ENCODE measurements at places on chromosomes 2 and 18. TPM values are rescaled to one million over a fixed set of nuclear protein-coding genes. Genes with fewer than 3 reads are reported as not detected.
A peak's percentile ranks its signal among the peaks of the same experiment; 100 is the strongest.

DNA sequence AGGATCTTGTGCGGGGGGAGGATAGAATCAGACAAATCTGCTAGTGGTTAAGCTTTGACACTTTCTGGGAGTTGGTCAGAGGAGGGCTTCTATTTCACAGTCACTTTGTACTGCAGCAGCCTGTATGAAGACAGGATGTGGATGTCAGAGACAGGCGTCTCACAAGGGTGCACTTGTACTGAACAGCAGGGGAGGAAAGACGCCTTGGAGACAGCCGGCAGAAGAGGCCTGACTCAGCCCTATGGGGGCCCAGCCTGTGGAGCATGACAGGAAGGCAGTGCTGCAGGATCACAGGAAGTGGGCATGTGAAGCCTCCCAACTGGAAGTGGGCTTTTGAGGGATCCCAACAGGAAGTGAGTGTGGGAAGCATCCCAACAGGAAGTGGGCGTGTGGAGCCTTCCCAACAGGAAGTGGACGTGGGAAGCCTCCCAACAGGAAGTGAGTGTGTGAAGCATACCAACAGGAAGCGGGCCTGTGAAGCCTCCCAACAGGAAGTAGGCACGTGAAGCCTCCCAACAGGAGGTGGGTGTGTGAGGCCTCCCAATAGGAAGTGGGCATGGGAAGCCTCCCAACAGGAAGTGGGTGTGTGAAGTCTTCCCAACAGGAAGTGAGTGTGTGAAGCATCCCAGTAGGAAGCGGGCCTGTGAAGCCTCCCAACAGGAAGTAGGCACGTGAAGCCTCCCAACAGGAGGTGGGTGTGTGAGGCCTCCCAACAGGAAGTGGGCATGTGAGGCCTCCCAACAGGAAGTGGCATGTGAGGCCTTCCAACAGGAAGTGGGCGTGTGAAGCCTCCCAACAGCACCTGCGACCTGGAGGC, 212.3 kb downstream of the SNTG2 start:
- H3K36me3 ChIP-seq, result no peaks in the 10 kb centered on the region
- H3K27me3 ChIP-seq, result no peaks in the 10 kb centered on the region
- no peak for DNase-seq

GRCh38 chr2:168796090-168796577, 6.3 kb upstream of the NOSTRIN start:
- H3K36me3 ChIP-seq, result no peaks in the 10 kb centered on the region
- no peaks in the 10 kb centered on the region for H3K27me3 ChIP-seq
- H3K4me1 ChIP-seq, result peaks cover 9% of the 10 kb centered on the region
- H3K27ac ChIP-seq, result no peak overlapping the region

GRCh38 chr2:217995731-217996231, 7.0 kb downstream of the TNS1 start:
- DNase-seq, result no peak
- H3K36me3 ChIP-seq, result no peaks in the 10 kb centered on the region
- no peaks in the 10 kb centered on the region for H3K4me1 ChIP-seq
- H3K27me3 ChIP-seq, result no peaks in the 10 kb centered on the region
- no peak overlapping the region for H3K4me3 ChIP-seq

DNA sequence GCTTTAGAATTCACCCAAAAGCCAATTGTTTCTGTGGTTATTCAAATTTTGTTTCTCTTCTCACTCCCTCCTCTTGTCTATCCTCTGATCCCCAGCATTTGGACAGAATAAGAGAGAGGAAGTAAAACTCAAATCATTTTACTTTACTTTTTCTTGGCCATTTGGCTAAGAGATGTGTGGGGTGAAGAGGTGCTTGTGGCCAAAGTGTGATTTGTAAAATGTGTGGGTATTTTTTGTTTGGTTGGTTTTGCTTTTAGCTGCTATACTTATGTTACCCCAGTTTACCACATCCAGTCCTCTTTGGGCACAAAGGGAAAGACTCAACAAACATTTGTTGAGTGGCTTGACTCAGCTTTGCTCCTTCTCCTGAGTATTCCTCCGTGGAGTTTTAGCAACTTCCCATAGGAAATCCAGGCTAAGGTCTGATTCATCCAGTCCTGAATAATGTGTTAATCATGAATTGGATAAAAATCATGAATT, 109.1 kb upstream of the CYP1B1 start:
- H3K27me3 ChIP-seq, result no peaks in the 10 kb centered on the region
- H3K36me3 ChIP-seq, result no peaks in the 10 kb centered on the region
- peak overlapping the region; percentile 1 for H3K4me3 ChIP-seq

TMEM169 gene
- polyA plus RNA-seq, result 0.54 TPM
